ENCODE measurements at places on chromosomes 12 and 14. TPM values are rescaled to one million over a fixed set of nuclear protein-coding genes. Genes with fewer than 3 reads are reported as not detected.

GRCh38 chr12:10293151-10293550 lies 14.5 kb upstream of the KLRD1 start:
- no peak for DNase-seq

DNA sequence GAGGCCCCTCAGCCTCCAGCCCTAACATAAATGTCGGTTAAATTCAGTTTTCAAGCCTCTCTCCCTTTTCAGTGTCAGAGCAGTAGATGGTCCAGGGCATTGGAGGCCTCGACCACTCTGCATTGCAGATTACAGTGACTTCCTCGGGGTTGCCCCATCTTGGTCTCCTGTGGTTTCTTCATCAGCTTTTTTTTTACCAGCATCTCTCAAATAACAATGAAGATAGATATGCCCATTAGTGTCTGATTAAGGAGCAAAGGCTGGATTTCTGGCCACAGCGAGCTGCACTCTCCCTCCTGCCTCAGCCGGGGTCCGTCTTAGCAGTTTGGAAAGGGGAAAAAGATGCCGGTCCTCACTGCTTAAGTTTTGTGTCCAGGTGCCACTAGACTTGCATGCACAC lies 49.7 kb downstream of the C14orf132 start:
- no peak for DNase-seq

DNA sequence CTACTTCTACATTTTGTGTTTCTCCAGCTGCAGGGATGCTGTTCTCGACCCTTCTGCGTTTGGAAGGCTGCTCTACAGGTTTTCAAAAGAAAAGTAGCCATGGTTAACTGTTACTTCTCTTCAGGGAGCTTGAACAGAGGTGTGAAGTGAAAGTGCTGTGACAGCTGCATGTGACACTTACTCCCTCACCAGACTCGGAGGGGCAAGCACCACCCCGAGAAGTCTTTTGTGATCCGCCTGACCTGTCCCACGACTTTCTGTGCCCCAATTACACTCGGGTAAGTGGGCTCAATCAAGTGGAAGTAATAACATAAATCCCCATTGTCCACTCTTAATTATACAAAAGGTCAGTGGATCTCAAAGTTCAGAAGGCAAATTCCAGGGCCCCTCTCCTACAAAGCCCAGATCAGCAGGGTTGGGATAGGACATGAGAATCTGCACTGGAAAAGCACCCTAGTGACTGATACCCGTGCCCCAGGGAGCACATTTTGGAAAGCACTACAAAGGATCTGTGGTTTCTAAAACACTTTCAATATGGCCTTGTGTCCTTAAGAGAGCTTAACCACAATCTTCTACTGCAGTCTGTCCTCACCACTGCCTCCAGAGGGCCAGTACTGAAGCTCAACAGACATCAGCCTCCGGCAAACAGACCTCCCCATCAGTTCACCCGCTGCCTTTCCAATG lies 11.5 kb downstream of the FICD start:
- DNase-seq: no peak

DNA sequence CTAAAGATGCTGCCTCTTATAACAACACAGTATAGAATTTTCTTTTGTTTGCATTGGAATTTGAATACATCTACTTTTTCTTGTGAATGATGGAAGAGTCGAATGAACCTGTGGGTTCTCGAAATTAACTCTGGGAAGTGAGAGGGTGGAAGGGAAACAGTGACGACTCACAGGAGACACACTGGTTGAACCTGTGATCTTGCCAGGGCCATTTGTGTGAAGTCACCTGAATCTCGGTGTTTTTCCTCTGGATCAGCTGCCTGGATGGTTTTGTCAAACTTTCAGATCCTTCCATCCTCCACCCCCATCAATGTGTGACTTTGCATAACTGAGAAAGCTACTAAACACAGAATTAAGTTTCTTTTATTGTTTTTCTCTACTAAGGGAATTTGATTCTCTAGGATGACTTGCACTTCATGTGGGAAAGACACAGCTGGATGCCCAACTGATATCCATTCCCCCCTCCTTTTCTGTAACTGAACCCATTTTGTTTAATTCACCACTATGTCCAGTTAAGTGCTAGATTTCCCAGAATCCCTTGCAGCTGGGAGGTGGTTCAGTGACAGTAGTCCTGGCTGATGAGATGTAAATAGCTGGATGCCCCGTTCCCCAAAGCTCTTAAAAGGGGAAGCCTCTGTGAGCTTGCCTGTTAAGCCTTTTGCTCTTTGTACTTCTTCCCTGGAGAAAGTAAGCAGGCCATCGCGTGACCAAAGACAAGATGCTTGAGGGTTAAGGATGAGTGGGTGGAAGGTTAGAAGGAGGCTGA lies 6.3 kb downstream of the PPFIBP1 start:
- no peak for DNase-seq

- DNase-seq: no peak
These were observed 110.2 kb downstream of the PLXNC1 start for GRCh38 chr12:94258593-94258992.

DNA sequence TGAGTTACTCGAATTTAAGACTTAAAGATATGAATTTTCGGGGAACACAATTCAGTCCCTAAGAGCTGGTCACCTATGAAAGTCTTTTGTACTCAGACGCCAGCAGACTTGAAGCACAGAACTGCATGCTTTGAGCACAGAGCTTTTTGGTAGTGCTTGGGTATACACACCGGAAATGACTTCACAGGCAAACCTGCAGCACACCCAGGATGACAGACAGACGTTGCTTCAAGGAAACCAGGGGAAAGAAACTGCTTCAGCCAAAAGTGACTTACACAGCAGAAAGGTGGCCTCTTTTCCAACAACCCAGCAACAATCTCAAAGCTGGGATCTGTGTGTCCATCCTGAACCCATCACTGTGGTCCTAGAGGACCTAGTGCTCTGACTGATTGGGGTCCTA lies 975.1 kb downstream of the AACS start:
- no peak for DNase-seq

DNA sequence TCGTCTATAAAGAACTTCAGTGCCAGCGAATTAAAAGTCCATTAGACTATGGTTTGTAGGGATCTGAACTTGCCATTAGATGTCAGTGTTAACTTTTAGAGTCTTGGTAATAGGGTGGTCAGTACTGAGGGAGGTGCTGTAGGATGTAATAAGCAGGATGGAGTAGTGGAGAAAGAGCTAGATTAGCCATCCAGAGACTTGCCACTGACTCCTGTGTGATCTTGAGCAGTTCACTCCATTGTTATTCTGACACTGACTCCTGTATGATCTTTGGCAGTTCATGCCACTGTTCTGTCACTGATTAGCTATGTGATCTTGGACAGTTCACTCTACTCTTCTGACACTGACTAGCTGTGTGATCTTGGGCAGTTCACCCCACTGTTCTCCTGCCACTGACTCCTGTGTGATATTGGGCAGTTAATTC lies 133.6 kb downstream of the TTLL5 start:
- DNase-seq: no peak

GRCh38 chr14:92960706-92961566 lies 38.0 kb downstream of the CHGA start:
- peak; percentile 27 for DNase-seq

- no peak for DNase-seq
These were observed 5.9 kb downstream of the DGLUCY start for GRCh38 chr14:91119556-91120311.

- DNase-seq: no peak
These were observed 3.4 kb upstream of the RNASE7 start for GRCh38 chr14:21038441-21039422.

- DNase-seq: no peak
These were observed 211.5 kb upstream of the FOXN3 start for GRCh38 chr14:89628521-89628920.

DNA sequence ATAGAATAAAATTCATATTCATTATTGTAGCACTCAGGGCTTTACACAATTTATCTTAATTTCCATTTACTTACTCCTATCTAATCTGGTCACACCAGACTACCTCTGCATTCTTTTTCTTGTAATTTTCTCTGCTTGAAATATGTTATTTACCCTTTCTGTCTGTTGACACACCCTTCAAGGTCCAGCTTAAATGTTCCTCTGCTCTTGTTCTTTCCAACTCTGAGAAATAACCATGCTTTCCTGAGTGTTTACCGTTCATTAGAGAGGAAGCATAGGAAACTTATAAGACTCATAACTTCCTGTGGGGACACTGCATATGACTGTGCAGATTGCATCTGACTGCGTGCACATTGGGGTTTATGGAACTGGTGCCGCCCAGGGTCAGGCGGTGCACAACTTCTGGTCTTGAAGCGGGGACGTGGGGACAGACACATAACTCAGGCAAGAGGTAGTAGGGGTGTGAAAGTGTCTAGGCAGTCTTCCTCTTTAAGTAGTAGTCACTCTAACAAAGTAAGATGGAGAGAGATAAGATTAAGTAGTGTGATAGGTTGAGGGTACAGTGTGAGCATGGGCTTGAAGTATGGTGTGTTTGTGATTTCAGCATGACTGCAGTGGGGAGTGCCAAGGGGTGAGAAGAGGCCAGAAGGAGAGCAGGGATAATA lies 42.6 kb upstream of the FOXJ2 start:
- DNase-seq: peak; percentile 43

GRCh38 chr12:22480016-22480415 lies 64.3 kb downstream of the C2CD5 start:
- DNase-seq: no peak

DNA sequence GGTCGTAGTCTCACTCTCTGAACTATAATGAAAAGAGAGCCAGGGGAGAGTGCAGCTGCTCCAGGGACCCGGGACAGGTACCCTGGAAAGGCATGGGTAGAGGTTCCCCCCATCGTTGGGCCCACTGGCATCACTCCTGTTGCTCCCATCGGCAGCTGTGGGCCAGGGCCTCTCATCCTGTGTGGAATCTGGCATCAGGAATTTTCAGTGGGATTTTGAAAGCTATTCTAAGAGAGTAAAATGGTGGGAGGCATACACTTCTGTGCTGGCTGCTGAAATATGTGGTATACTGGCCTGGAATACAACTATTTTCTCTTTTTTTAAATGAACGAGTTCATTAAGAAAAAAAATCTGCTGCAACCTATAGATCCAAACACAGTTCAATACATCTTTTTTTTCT lies 38.1 kb downstream of the EML1 start:
- no peak for DNase-seq

DNA sequence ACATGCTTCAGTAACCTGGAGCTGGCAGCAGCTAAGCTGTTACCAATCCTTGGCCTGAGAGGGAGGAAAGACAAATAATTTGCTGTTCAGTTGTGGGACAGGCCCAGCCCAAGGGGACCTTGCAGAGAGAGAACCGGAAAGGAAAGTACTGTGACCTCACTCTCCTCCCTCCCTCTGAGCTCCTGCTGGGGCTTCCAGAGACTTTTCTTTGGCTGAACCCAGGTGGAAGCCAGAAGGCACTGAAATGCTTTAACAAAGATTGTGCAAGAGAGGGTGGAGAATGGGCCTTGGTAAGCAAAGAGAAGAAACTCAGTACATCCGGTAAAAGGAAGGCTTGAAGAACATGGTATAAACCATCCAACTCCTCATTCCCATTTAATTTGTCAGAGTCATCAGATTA lies 457.1 kb downstream of the GLT1D1 start:
- no peak for DNase-seq

DNA sequence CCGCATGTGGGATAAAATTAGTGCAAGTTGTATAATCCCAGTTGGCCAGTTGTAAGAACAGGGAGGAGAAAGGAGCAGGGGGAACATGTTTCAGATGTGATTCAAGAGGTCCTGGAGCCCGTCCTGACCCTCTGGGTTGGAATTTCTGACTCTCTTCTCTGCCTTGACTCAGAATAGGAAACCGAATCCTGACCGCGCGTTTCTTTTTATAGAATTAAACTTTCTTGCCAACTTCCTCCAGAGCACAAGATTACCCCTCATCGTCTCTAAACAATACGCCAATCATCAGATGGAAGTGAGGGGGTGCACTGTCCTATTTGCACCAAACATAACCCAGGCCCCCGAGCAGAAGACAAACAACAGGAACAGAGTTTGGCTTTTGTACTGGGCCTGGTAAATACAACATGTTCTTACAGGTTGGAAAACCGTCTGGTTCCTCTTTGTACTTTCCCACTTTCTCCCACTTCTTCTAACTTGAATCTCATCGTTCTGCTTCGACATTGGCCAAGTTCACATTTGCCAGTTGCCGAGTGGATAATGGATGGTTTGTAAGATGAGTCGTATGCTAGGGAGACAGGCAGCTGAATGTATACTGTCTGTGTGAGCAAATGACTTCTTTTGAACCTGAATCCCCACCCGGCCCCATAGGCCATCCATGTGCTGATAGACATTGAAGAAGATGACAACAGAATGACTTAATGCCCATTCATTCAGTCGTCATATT lies 42.6 kb upstream of the MED13L start:
- no peak for DNase-seq

GRCh38 chr14:30291216-30291615 lies 267.7 kb upstream of the G2E3 start:
- no peak for DNase-seq

DNA sequence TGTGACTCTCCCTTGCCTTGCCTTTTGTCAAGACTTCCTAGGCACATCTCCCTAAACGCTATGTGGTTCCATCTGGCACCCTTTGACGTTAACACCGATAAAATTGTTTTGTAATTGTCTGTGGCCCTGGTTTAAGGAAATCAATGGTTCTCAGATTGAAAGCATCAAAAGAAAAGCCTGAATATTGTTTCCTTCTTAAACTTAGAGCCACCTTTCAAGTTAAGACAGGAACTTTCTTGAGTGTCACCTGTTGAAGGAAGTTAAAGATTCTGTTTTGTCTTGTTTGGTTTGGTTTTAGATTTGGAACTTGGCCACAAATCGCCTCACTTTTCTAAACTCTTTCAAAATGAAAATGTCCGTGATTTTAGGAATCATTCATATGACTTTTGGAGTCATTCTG lies 14.8 kb upstream of the DNAH10 start:
- DNase-seq: peak; percentile 16

DNA sequence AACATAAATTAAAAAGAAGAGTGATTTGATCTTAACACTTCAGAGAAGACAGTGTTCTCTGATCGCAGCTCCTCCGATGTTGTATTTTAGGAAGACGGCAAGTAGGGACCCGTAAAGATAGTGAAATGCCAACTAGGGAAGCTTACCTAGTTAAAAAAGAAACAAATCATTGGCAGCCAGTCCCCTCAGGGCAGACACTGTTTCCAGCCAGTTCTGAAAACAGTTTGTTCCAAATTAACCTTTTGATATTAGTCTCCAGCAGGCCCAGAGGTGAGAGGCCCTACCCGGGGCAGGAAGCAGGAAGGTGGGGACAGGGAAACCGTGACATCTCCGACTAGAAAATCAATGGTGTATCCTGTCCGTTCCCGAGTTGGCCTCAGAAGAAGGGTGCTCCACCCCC lies 56.0 kb downstream of the KSR2 start:
- no peak for DNase-seq

GRCh38 chr12:114625294-114625851 lies 58.6 kb downstream of the TBX3 start:
- no peak for DNase-seq

GRCh38 chr14:58805605-58806409 lies 168.0 kb downstream of the DACT1 start:
- no peak for DNase-seq

GRCh38 chr12:46404225-46404631 lies 31.7 kb upstream of the SLC38A2 start:
- DNase-seq: no peak

GRCh38 chr12:100716945-100717732 lies 77.4 kb upstream of the ANO4 start:
- no peak for DNase-seq

Gene RTL1
- not detected for total RNA-seq

Gene SIX6
- not detected for total RNA-seq

Gene CEP83
- 25.7 TPM for total RNA-seq

Gene STXBP6
- total RNA-seq: 0.28 TPM

Gene GNB3
- total RNA-seq: 0.48 TPM

Gene MUCL1
- total RNA-seq: not detected

Gene DHH
- 0.04 TPM for total RNA-seq

Gene PMEL
- 0.33 TPM for total RNA-seq

Gene SIX1
- not detected for total RNA-seq

Gene COX8C
- total RNA-seq: not detected

Gene PLEK2
- 1.2 TPM for total RNA-seq

Gene SYNE2
- total RNA-seq: 45.6 TPM

Gene GPHB5
- not detected for total RNA-seq
